PC-3 (cell line): ENCODE measurements at places on chromosomes 4 and X. TPM values are rescaled to one million over a fixed set of nuclear protein-coding genes. Genes with fewer than 3 reads are reported as not detected.

The LIMCH1 gene
- 19.7 and 27.1 TPM in 2 replicates for total RNA-seq

The AMMECR1 gene
- total RNA-seq, result 12.7 and 14.2 TPM in 2 replicates

The SASH3 gene
- not detected in 2 replicates for total RNA-seq

The IBSP gene
- not detected in 2 replicates for total RNA-seq

The PPEF1 gene
- total RNA-seq, result not detected in 2 replicates

The VCX3A gene
- not detected in 2 replicates for total RNA-seq

The MAGEA2 gene
- not detected in 2 replicates for total RNA-seq

The CYTL1 gene
- not detected in 2 replicates for total RNA-seq

The H2BW2 gene
- not detected in 2 replicates for total RNA-seq

The TEX13B gene
- total RNA-seq, result not detected in 2 replicates

The ADGRG4 gene
- total RNA-seq, result not detected in 2 replicates

The SYNPO2 gene
- total RNA-seq, result 0.04 and 0.06 TPM in 2 replicates

The NDST3 gene
- 0.04 and 0.17 TPM in 2 replicates for total RNA-seq

The DCAF8L2 gene
- not detected in 2 replicates for total RNA-seq

The CAPN6 gene
- not detected in 2 replicates for total RNA-seq

The GIMD1 gene
- total RNA-seq, result 0.22 TPM in 1 of 2 replicates, not detected in the other

The HPSE gene
- total RNA-seq, result 4.2 and 9.1 TPM in 2 replicates

The ZNF185 gene
- total RNA-seq, result 68.9 and 77.0 TPM in 2 replicates

The IQCM gene
- not detected in 2 replicates for total RNA-seq

The SHROOM3 gene
- total RNA-seq, result 27.8 and 28.7 TPM in 2 replicates

The PCDH10 gene
- total RNA-seq, result 0.11 and 0.23 TPM in 2 replicates

The IGSF1 gene
- not detected in 2 replicates for total RNA-seq

The SCML1 gene
- total RNA-seq, result 11.2 and 13.0 TPM in 2 replicates

The TMSB15A gene
- total RNA-seq, result 0.18 TPM in 1 of 2 replicates, not detected in the other

The CITED1 gene
- 0.40 and 1.8 TPM in 2 replicates for total RNA-seq

The PROM1 gene
- not detected in 2 replicates for total RNA-seq

The GATA1 gene
- not detected in 2 replicates for total RNA-seq

The GBA3 gene
- not detected in 2 replicates for total RNA-seq

The NALF2 gene
- not detected in 2 replicates for total RNA-seq

The TMSB15C gene
- 3.5 and 4.6 TPM in 2 replicates for total RNA-seq

The CLTRN gene
- total RNA-seq, result 6.1 and 9.1 TPM in 2 replicates

The BEX5 gene
- total RNA-seq, result 0.18 TPM in 1 of 2 replicates, not detected in the other

The XPNPEP2 gene
- total RNA-seq, result not detected in 2 replicates

The SLC49A3 gene
- total RNA-seq, result not detected in 2 replicates

The COX7B2 gene
- total RNA-seq, result 4.7 TPM in 1 of 2 replicates, not detected in the other

The AKAP4 gene
- total RNA-seq, result not detected in 2 replicates
